D341Med (cell line): ENCODE measurements at places on chromosomes 3 and 15.

DNA sequence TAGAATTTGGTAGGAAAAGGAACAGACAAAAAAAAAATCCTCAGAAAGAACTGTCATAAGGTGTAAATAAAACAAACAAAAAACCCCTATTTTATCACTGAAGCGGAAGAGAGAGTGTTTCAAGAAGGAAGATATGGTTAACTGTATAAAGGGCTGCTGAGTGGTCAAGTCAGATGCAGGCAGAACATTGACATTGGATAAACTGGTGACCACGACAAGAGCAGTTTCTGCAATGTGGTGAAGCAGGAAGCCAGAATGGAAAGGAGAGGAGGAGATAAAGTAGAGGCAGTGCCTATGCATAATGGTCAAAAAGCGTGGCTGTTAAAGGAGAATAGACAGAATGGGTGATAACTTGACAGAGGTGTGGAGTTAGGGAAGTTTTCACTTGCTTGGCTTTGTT lies 75.3 kb downstream of the CYP19A1 start:
- DNase-seq, result no peak

DNA sequence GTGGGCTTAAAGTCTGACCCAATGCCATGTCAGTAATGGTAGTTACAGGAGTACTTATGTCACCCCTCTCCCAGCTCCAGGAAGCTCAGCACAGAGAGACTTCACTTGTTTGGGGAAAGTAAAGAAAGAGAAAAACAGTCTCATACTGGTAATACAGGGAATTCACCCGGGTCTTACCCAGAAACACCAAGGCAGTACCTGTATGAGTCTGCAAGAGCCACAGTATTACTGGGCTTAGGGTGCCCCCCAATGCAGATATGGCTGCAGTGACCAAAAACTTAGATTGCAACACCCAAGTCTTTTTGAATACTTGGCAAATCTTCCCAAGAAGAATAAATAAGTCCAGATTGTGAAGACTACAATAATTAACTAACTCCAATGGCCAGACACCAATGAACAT lies 622.1 kb downstream of the IGSF11 start:
- DNase-seq, result no peak

GRCh38 chr15:70535071-70535954 lies 228.0 kb downstream of the UACA start:
- no peak for DNase-seq

DNA sequence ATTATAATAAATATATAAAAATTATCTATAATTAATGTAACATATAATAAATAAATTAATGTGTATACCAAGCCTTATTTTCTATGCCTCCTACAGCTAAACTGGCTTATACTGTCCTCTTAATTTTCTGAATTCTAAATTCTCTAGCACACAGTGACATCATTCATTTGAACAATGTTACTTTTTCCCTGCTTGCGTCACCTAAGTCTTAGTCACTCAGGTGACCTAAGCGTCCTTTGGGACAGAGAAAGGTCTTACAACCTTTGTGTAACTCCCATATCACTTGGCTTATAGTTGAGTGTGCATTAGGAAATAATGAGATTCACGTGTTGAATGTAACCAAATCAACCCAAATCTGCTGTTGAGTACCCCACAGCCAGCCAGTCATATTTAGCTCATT lies 48.5 kb upstream of the KCNMB2 start:
- no peak for DNase-seq

DNA sequence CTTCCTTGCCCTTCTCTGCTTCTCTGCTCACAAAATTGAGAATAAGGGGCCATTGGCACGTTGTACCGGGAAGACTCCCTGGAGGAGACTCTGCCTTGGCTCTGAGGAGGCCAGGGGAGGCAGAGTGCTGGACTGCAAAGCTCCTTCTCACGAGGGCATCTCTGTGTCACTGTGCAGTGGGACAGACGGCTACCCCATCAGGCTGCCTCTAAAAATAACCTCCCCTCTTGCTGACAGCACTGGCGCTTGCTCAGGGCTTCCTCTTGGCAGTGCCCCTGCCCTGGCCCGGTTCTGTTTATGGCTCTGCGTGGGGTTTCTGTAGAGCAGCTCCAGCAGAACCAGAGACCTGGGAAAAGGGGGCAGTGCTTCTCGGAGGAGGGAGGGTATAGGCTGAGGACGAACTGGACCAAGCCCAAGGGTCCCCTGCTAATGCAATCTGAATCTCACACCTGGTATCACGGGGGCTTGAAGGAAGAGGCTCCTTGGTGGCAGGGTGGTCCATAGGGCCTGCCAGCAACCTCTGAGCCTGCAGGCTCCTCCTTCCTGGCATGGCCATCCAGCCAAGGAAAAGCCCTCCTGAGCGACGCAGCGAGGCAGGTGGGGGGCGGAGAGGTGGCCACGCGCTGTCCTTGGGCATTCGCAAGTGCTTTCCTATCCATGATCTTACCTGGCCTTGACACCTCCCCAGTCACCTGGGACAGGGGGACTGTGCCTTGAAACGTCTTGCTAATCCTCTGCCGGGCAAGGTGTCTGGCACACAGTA lies 63.3 kb upstream of the TLE3 start:
- DNase-seq, result no peak

DNA sequence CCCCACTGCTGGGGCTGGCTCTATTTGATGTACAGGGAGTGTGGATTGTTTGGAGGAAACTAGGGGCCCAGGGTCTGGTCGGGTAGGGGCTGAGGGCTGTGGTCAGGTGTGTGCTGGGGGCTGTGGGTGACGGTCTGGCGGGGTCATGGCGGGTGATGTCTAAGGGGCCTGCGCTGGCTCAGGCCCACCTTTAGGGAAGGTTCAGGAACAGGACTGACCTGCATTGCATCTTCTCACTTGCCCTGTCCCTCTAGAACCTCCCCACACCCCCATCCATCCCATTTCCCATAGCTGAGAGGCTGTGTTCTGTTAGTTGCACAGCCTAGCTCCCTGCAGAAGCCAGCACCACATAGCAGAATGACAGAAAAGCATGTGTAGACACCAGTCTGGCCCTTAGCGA lies 39.1 kb downstream of the SCN5A start:
- no peak for DNase-seq

DNA sequence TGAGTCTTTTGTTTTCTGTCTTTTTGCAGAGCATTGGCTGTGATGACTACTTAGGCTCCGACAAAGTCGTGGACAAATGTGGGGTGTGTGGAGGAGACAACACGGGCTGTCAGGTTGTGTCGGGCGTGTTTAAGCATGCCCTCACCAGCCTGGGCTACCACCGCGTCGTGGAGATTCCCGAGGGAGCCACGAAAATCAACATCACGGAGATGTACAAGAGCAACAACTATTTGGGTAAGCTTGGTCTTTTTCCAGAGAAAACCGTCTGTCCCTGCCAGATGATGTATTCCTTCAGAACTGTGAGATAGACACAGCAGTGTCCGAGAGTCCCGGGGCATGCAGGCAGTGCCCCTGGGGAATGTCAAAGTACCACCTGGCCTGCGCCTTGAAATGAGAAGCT lies 149.9 kb upstream of the NR2E3 start:
- DNase-seq, result no peak

DNA sequence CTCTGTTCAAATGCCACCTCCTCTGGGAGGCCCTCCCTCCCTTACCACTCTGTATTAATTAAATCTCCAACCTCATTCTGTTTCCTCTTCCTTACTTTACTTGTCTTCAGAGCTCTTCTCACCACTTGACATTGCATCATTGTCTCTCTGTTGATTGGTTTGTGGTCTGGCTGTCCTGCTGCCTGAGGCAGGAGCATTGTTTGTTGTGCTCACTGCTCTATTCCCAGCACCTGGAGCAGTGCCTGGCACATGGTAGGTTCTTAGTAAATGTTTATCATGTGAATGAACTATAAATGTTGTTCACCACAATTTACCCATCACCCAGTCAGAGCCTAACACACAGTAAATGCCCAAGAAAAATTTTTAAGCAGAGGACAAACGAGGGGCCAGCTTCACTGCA lies 6.7 kb upstream of the BFSP2 start:
- no peak for DNase-seq
